ENCODE measurements at places on chromosomes 2 and 18.
A peak's percentile ranks its signal among the peaks of the same experiment; 100 is the strongest.

DNA sequence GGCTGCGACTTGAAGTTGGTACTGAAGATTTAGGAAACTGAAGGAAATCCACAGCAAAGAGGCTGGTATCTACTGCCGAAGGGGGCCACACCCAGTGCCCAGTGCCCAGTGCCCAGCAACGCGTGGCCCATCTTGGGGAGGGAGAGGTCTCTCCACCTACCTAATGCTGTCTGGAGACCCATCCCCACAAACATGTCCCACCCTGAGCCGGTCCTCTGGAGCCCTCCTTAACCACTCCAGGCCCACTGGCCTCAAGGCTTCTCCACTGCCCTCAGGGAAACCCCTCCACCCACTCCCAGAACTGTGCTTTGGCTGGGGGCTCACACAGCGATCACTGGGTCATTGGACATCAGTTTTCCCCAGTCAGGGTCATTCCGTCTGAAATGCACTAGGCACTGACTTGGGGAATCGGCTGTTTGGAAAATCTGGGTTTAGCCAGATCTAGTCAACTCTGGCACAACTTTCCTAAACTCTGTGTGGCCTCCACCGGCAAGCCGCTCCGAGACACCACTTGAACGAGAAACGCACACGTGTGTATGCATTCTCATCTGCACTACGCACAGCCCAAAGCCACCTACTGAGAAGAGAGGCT is 20.1 kb downstream of the GPR55 start:
- DNase-seq, result no peak

GRCh38 chr18:46155641-46156051 is 51.5 kb downstream of the HAUS1 start:
- DNase-seq, result peak; percentile 77

- DNase-seq, result no peak
Measured at GRCh38 chr18:57273194-57273593, 79.2 kb upstream of the ST8SIA3 start.

DNA sequence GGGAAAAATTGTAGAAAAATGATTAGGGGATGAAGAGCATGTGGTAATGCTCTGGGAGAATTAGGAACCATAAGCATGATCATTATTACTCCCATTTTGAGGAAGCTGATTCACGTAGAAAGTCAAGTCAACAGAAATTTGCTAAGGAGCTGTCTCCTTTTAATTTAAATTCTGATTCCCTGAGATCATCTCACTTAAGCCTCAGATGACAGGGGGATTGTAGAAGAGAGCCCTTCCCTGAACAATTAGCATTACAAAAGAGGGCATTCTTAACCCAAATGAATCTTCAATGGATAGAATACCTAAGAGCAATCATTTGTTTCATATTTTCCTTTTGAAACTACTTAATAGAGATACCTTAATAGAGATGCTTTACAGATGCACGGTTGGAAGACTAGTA is 267.9 kb downstream of the NYAP2 start:
- no peak for DNase-seq

DNA sequence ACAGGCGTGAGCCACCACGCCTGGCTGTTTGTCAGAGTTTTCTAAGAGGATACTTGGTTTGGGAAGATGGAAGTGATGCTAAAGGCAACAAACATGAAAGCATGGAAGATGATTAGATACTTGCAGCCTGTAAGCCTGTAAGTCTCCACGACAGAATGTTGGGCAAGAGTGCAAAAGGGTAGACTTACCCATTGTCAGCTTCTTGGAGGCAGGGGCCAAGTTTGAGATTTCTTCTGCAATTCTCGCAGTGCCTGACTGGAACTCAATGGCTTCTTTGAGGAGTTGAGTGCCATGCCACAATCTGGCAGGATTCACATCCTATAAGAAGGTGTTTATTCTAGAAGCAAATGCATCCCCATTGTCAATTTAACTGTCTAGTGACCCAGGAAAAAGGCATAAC is 70.1 kb upstream of the EFEMP1 start:
- DNase-seq, result no peak

DNA sequence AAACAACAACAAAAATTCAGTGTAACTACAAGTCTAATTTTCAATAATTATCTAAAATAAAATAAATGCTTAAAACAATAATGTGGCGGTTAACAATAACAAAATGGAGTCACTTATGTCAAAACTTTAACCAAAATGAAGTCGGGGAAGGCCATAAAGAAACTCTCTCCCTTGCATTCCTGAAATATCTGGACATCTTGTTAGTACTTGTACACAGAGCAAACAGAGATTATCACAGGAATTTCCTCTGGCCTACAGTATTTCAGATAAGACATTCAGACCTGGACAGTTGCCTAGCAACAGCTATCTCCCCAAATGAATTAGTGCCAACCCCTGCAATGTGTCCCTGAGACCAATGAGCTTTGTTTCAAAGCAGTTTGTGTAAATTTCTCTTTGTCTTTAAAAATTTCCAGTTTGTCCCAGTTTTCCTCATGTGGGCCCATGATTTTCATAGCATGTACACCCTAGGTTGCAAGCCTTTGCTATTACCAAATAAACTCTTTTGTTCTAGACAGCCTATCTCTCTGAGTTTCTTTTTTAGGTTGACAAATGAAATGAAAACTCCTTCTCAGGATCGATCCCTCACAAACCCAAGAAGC is 68.6 kb downstream of the EXOC6B start:
- DNase-seq, result no peak

DNA sequence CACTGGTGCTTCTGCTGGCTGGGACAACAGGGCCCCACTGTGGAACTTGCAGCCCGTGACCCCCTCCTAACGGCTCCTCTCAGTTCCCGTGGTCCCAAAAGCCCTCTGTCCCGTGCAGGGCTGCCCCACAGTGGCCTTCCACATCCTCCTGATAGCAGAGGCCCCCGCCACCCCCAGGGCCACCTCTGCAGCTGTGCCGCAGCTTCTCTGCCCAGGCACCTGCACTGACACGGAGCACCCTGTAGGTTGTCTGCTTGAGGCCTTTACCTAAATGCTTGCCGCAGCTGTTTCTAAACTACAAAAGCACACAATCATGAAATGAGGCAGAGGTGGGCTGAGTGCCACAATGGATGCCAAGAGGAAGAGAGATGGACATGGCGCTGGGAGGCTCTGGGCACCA is 13.5 kb upstream of the GRHL1 start:
- no peak for DNase-seq

- peak; percentile 0 for DNase-seq
Measured at GRCh38 chr2:123993728-123994323, 31.3 kb upstream of the CNTNAP5 start.

GRCh38 chr2:226701052-226701451 is 98.6 kb downstream of the IRS1 start:
- peak; percentile 98 for DNase-seq

DNA sequence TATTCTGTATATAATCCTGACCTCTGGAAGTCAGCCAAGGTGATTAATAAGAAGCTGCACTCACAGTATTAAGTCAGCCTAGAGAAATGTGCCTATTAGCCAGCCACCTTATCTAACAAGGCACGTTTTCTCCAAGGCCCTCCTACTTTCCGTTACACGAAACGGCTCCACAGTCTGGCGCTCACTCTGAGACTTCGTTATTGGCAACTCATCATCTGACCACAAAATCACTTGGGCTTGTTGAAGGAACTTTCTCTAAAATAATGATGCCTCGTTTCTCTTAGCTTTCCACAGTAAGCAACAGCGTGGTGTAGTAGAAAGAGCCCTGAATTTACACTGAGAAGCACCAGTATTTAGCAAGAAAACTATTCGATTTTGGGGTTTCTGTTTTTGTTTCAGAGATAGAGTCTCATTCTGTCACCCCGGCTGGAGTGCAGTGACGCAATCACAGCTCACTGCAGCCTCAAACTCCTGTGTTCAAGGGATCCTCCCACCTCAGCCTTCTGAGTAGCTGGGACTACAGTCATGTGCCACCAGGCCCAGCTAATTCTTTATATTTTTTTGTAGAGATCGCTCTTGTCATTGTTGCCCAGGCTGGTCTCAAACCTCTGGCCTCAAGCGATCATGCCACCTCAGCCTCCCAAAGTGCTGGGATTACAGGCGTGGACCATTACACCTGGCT is 53.6 kb upstream of the SLC14A1 start:
- DNase-seq, result no peak

- peak; percentile 70 for DNase-seq
Measured at GRCh38 chr2:113283704-113284284, 5.1 kb upstream of the PAX8 start.

GRCh38 chr2:121707920-121708361 is 28.7 kb downstream of the NIFK start:
- DNase-seq, result no peak

DNA sequence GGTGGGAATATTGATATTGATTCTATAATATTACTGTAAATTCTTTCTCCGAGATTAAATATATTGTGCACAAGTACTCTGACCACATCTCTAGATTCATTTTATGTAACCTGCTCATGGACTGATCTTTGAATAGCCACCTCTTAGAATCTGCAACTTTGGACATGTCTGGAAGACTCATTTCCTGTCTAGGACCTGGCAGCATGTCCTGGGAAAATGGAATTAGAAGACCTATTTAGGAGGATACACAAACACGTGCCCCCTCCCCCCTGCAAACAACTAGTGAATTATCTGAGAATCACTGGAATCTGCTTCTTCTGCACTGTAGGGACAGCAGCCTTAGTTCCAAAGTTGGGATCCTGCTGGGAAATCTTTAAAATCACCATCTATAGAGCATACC is 94.1 kb downstream of the UBE2E3 start:
- DNase-seq, result peak; percentile 1

DNA sequence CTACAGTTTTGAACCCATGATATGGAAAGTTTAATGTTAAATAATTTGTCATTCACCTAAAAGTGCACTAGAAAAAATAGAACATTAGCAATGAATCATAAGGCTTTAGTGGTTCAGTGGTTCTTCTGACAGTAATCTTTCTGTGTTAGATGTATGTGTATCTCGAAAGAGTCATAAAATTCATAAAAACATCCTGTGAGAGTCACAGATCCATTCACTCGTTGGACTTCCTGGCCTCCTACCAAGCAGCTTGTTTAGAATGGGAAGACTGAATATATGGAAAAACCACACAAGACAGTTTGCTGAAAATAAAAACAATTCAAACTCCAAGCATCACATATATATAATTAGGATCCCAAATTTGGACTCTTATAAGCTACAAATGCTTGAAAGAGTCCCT is 34.8 kb downstream of the ADNP2 start:
- no peak for DNase-seq
